AG09319 (cell line): ENCODE measurements at places on chromosomes 13 and 19.

DNA sequence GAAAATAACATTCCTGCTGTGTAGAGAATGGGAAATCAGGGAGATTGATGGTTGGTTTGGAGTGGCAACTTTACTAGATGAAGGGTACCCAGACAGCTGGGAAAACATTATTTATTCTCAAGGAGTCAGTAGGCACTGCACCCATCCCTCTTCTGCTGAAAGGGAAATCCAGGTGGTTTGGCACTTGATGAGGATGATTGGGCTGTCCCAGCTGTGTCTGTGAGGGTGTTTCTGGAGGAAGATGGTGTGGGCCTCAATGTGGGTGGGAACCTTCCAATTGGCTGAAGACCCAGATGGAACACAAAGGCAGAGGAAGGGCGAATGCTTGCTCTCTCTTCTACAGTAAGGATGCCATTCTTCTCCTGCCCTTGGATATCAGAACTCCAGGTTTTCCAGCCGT lies 10.4 kb upstream of the SACS start:
- no peak for DNase-seq

GRCh38 chr13:50735071-50735470 lies 108.4 kb downstream of the DLEU7 start:
- DNase-seq, result no peak

DNA sequence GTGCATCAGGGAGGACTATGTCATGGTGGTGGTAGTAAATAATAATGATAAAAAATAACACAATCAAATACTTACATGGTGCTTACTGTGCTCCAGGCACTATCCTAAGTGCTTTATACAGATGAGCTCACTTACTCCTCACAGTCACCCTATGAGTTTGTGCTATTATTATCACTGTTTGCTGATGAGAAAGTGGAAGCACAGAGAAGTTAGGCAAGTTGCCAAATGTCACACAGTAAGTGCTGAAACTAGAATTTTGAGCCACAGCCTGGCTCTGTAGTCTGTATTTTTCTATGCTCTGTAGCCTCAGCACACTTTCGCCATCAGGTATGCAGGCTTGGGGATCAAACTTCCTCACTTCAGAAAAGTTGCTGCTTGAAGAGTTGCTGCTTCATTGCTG lies 46.6 kb downstream of the HTR2A start:
- no peak for DNase-seq

DNA sequence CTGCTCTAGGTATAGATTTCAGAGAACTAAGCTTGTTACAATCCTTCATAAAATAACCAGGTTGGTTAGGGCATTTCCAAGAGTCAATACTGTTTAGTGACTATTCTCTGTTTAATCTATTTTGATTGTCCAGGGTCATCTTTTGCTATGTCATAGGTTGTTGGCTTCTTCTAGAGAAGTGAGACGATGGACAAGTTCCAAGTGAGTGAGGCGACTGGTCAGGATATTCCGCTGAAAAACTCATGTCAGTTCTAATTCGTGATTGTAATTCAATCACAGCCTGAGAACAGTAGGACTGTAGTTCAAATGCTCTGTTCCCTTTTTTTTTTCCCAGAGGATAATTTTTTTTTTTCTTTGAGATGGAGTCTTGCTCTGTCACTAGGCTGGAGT lies 15.8 kb upstream of the ALOX5AP start:
- DNase-seq, result no peak

DNA sequence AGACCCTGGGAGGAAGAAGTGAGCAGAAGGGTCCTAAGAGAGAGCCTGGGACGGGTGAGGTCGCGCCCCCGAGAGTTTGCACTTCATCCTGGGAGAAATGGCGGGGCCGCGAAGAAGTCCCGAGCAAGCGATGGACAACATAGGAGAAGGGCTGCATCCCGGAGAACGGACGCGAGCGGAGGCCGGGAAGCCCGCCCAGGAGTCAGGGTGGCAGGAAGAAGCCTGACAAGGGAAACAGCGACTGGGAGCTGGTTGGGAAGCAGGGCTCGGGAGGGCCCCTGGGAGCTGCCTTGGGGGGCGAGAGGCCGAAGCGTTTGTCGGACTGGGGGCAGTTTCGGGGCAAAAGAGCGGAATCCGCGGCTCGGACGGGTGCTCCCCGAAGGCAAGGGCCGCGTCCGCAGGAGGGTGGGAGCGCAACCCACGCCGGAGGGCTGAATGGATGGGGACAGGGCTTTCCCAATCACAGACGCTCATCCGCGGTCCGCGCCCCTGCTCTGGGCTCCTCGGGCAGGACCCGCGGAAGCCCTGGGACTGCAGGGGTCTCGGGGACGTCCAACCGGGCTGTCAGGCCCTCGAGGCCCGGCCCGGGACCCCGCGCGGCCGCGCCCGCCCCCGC lies 469 bp downstream of the ABHD17A start:
- no peak for DNase-seq

DNA sequence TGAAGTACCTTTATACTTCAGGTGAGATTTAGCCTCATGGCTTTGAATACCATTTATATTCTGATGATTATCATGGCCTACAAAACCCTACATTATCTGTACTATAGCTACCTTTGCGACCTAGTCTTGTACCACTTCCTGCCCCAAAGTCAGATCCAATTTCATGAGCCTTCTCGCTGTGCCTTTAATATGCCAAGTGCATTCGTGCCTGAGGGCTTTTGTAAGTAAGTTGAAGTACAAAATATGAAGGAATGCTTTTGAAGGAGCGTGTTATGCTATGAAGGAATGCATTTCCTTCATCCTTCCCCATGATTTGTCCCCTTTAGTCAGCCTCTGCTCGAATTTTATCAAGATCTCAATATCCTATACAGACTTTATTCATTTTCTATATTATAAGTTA lies 9.2 kb upstream of the RASL11A start:
- DNase-seq, result no peak

DNA sequence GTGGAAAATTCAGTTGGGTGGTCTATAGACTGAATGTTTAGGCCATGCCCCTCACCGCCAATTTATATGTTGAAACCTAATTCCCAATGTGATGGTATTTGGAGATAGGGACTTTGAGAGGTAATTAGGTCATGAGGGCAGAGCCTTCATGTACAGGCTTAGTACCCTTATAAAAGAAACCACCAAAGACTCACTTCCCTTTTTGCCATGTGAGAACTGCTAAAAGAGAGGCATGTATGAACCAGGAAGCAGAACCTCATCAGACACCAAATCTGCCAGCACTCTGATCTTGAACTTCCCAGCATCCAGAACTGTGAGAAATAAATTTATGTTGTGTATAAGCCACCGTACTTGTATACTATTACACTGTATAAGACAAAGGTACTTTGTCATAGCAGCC lies 40.6 kb downstream of the UQCRFS1 start:
- DNase-seq, result no peak

DNA sequence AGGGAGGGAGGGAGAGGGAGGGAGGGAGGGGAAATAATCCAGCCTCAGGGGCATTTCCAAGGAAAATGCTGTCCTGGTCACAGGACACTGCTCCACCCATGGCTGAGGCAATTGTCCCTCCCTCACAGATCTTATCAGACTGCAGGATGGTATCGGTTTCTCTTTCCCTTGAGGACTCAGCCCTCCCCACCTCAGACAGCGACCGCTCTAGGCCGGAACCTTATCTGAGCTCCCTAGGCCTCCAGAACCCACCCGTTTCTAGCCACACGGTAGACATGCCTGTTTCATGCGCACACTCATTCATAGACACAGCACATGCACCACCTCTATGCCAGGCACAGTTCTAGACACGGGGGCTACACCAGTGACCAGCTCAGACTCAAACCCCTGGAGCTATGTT lies 10.0 kb upstream of the IZUMO2 start:
- DNase-seq, result no peak

GRCh38 chr19:5253406-5254110 lies 87.1 kb downstream of the PTPRS start:
- no peak for DNase-seq

DNA sequence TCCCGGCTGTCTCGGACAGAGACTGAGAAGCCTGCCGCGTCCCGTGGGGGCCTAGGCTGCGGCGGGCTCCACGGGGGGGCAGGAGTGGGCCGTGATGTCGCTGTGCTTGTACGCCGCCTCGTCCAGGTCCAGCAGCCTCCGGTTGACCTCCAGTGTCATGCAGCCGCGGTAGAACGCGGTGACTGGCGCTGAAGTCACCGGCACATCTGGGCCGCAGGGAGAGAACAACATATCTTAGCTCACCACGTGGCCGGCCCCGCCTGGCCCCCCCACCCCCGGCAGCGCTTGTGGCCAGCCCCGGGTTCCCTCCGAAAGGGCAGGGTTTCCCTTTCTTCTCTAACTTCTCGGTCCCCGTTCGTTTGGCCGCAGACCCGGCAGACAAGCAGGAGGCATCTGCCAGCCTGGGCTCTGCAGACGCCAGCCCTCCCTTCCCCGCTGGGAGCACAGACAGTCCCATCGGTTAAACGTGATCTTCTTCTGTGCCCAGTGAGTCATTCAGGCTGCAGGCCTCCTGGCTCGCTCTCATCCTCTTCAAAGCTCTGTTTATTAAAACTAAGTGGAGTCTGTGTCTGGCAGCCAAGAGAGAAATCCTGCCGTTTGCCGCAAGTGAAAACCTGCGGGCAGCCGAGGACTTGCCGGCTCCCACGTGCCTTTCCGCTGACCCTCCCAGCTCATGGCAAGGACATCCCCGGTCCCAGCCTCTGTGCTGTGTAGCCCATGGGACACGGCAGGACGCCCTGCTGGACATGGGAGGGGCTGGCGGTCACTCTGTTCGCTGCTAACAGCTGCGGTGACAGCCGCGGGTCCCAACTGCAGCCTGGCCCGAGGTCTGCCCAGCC lies 42.8 kb downstream of the GAS6 start:
- peak; percentile 90 for DNase-seq

- DNase-seq, result peak; percentile 78
Measured at GRCh38 chr19:56367829-56368711, 25.3 kb downstream of the ZNF582 start.

- DNase-seq, result no peak
Measured at GRCh38 chr19:47253467-47253881, 2.9 kb upstream of the CCDC9 start.

- no peak for DNase-seq
Measured at GRCh38 chr13:113842336-113843062, 21.4 kb downstream of the GAS6 start.

- no peak for DNase-seq
Measured at GRCh38 chr13:21683034-21683733, 12.3 kb downstream of the FGF9 start.

GRCh38 chr13:113661509-113661908 lies 3.5 kb upstream of the ATP4B start:
- no peak for DNase-seq

DNA sequence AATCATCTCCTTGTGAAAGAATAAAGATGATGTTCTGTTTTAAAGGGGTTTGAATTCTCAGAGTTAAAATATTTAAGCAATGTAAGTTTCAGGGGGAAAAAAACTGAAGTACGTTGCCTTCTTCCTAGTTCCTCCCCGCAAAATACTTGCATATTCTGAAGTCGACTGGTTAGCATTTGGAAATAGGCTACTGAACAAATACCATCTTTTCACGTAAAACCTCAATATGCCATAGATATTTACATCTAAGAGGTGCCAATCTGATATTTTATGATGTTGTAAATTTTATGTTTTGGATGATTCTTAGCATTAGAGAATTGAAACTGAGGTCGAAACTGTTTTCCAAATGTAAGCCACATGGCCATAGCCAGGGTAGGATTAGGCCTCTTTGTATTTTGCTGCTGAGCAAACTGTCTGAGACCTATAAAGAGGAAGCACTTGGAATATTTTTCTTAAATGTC lies 138.3 kb downstream of the FLT1 start:
- DNase-seq, result no peak

DNA sequence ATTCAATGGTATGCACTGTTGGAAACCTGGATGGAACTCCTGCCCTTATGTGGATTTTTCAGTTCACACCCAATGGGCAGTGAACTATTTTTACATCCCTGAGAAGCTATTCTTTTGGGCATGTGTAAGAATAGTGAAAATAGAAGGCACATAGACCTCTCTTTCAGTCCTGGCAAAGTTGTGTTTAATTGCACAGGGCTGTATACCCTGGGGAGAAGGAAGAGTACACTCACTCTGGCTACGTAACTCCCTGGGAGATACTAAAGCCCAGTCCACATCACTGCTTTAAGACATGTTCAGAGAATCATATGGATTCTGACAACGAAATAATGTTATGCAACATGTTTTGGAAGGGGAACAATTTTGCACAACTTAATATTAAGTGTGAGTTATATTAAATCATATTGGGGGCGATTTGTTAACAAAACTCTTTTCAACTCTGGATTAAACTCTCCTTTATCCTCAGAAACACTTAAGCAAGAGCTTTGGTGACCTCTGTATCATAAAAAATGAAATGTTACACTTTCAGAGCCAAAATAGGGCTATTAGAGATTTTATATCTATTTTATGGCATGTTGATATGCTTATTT lies 166.1 kb downstream of the DCT start:
- DNase-seq, result no peak

DNA sequence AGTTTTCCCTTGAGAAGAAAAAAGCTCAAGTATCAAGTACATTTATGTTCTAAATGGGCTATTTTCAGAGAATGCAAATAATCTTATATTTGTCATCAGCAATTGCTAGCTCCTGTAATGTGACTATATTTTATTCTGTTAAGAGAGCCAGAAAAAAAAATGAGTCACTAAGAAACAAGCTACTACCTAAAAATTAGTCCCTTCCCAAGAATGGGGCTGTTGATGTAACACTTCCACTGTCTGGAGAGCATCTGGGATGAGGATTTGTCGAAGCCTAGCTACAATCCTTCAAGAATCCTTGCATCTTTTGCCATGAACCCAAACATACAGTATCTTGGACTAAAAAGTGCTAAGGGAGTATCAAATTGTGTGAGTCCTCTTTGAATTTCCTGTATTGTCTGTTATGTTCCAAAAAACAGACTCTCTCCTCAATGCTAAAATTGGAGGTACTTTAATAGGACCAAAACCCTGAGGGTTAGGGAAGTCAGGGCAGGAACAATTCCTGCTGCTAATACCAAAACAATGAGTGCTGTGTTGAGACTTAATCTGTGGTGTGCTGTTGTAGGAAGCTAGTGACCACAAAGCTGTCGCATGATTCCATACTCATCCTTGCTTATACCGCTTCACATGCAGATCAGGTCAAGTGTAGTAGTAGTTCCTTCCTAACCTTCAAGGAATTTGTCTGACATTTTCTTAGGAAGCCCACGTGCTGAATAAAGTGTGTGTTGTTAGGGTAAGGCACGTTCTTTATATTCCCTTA lies 4.9 kb upstream of the ZC3H13 start:
- no peak for DNase-seq

DNA sequence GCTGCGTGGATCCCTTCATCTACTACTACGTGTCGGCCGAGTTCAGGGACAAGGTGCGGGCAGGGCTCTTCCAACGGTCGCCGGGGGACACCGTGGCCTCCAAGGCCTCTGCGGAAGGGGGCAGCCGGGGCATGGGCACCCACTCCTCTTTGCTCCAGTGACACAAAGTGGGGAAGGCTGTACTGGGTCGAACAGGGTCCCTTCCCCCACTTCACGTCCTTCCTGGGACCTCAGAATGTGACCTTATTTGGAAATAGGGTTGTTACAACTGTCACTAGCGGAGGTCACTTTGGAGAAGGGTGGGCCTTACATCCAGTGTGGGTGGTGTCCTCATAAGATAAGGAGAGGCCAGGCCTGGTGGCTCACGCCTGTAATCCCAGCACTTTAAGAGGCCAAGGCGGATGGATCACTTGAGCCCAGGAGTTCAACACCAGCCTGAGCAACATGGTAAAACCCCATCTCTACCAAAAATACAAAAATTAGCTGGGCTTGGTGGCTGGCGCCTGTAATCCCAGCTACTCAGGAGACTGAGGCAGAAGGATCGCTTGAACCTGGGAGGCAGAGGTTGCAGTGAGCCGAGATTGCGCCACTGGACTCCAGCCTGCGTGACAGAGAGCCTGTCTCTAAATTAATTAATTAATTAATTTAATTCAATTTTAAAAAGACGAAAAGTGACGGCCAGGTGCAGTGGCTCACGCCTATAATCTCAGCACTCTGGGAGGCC lies 1.8 kb downstream of the F2RL3 start:
- no peak for DNase-seq

- DNase-seq, result no peak
Measured at GRCh38 chr19:41431426-41432386, 4.5 kb upstream of the B3GNT8 start.
